ENCODE measurements at places on chromosomes 3 and 15.
A peak's percentile ranks its signal among the peaks of the same experiment; 100 is the strongest.

GRCh38 chr3:143209715-143210059 lies 90.1 kb downstream of the CHST2 start:
- H3K27me3 ChIP-seq: no peaks in the 10 kb centered on the region
- peaks cover 7% of the 10 kb centered on the region for H3K4me1 ChIP-seq
- no peak for DNase-seq
- H3K4me3 ChIP-seq: no peak overlapping the region
- no peak overlapping the region for H3K27ac ChIP-seq

DNA sequence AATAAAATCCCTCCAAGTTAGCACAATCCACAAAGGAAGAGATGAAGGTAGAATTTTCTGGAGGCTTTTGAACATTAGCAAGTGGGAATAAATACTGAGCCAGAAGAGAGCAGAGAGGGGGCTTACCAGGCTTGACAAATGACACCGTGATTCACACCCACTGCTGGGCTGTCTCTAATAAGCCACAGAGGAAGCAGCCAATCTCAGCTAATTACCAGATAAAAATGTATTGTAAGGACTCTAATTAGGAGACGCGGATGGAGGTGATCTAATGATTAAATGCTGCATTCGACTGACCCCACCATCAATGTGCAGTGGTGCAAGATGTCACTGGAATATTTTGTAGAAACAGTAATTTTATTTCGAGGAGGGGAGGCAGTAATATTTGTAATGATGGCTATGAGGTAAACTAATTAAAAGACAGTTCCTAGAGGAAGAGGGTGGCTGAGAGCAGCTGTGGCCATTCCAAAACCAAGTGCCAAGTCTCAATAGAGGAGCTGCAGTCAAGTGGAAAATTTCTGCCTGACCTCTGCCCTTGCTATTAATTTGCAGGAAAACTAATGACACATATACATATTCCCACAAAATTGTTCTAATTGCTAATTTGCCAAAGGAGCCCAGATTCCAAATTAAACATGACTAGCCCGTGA lies 602.2 kb downstream of the FOXP1 start:
- H3K27ac ChIP-seq: peak overlapping the region; percentile 100
- peaks cover 66% of the 10 kb centered on the region for H3K4me1 ChIP-seq
- no peak overlapping the region for H3K4me3 ChIP-seq
- peaks cover 41% of the 10 kb centered on the region for H3K36me3 ChIP-seq

GRCh38 chr3:9037144-9037711 lies 74.0 kb upstream of the RAD18 start:
- DNase-seq: no peak
- peaks cover 3% of the 10 kb centered on the region for H3K27me3 ChIP-seq
- H3K27ac ChIP-seq: peak overlapping the region; percentile 24
- no peaks in the 10 kb centered on the region for H3K36me3 ChIP-seq

DNA sequence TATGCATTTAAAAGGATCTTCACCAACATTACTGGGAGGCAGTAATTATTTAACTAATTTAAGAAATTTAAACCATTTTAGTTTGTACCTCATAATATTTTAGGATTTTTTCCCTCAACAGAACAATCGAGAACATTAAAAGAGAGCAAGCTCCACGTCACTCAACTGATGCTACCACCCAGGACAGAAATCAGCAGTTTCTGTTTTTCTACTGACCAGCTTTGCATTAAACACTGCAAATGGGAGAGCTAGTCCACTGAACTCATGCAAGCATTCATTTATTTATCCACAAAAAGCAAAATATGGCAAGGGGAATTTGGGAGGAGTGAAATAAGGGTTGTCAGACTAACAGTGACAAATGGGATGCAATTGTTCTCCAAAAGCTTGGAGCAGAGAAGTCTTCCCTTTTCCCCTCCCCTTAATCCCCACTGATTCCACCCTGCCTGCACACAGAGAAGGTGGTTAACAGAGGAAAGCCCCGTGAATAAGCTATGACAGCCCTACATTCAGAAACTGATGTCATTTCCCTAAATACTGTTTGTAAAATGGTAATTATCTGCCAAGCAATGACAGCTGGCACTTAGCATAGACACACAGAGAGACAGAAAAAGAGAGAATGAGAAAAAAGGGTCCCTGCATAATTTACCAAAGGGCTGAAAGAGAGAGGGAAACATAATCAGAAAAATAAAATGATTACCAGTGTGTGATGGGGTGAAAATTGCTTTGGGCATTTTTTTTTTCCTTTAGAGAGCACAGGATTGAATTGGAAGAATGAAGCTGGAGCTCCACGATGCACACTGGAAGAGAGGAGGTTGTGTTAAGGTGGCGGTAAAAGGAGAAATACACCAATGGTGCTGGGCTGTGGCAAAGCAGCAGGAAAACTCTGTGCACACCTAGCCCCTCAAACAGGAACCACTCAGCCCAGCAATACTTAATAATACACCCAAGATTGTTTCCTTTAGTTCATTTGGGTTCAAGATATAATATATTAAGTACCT lies 777.4 kb downstream of the TUSC7 start:
- no peak overlapping the region for H3K4me3 ChIP-seq
- no peaks in the 10 kb centered on the region for H3K36me3 ChIP-seq
- DNase-seq: no peak
- H3K27ac ChIP-seq: no peak overlapping the region
- H3K4me1 ChIP-seq: no peaks in the 10 kb centered on the region
- H3K27me3 ChIP-seq: peaks cover 10% of the 10 kb centered on the region

GRCh38 chr15:88476635-88477060 lies 9.1 kb downstream of the MRPS11 start:
- H3K36me3 ChIP-seq: peaks cover 17% of the 10 kb centered on the region
- no peaks in the 10 kb centered on the region for H3K4me1 ChIP-seq
- H3K27me3 ChIP-seq: no peaks in the 10 kb centered on the region
- H3K4me3 ChIP-seq: no peak overlapping the region
- no peak for DNase-seq
- H3K27ac ChIP-seq: no peak overlapping the region

GRCh38 chr3:11131371-11131770 lies 22.9 kb upstream of the HRH1 start:
- H3K4me1 ChIP-seq: peaks cover 5% of the 10 kb centered on the region
- H3K27me3 ChIP-seq: no peaks in the 10 kb centered on the region
- H3K4me3 ChIP-seq: no peak overlapping the region
- no peak overlapping the region for H3K27ac ChIP-seq
- no peak for DNase-seq

- DNase-seq: no peak
- H3K4me1 ChIP-seq: no peaks in the 10 kb centered on the region
- H3K4me3 ChIP-seq: no peak overlapping the region
- no peaks in the 10 kb centered on the region for H3K27me3 ChIP-seq
- no peak overlapping the region for H3K27ac ChIP-seq
Measured at GRCh38 chr15:60535743-60536142, 56.8 kb upstream of the ICE2 start.

DNA sequence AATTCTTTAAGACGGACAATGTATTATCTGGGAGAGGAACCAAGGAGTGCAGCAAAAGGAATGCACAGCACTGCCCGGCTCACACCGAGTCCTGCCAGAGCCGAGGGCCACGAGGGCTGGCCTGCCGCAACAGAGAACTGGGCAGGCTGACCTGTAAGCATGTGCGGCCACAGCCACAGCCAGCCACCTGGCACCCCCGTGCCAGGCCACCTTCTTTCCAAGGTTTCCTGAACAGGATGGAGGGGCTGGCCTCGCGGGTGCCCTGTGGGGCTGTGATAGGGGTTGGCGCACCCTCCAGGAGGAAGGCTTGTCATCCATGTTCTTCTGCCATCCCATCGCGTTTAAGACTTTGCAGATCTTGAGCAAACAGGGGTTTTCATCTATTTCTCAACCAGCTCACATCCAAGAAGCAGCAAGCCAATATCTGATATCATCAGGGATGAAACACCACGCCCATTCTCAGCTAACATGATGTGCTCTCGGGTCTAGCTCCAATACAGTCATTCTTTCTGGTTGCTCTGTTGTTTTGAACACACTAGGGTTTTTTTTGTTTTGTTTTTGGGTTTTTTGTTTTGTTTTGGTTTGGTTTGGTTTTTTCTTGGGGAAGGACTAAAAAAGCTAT lies 10.2 kb downstream of the CA12 start:
- no peak for DNase-seq
- no peaks in the 10 kb centered on the region for H3K36me3 ChIP-seq
- H3K27ac ChIP-seq: peak overlapping the region; percentile 85

GRCh38 chr15:77723756-77724155 lies 91.0 kb upstream of the LINGO1 start:
- DNase-seq: no peak
- peaks cover 29% of the 10 kb centered on the region for H3K27me3 ChIP-seq
- H3K27ac ChIP-seq: no peak overlapping the region
- H3K4me3 ChIP-seq: no peak overlapping the region
- H3K4me1 ChIP-seq: no peaks in the 10 kb centered on the region

- no peaks in the 10 kb centered on the region for H3K27me3 ChIP-seq
- no peak overlapping the region for H3K4me3 ChIP-seq
- no peaks in the 10 kb centered on the region for H3K36me3 ChIP-seq
- peaks cover 13% of the 10 kb centered on the region for H3K4me1 ChIP-seq
Measured at GRCh38 chr3:122392868-122393844, 9.2 kb downstream of the FAM162A start.

GRCh38 chr15:35980719-35981118 lies 434.8 kb upstream of the DPH6 start:
- H3K4me1 ChIP-seq: peaks cover 6% of the 10 kb centered on the region
- DNase-seq: no peak
- no peaks in the 10 kb centered on the region for H3K27me3 ChIP-seq

DNA sequence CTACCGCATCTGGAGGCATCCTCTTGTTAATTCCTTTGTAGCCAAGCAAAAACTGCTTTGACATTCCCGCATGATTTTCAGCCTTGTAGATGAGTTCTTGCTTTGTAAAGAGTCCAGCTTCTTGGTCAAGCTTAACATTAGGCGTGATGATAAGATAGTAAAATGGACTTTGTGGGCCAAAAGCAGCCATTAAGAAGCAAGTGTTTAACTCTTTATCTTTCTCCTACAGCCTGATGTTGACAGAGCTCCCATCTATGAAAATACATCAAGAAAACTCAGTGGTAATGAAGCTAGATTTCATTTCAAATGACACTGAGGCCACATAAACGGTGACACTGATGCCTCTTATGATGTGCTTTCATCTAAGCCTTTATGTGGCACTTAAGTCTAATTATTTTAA lies 33.2 kb downstream of the FNDC3B start:
- H3K4me1 ChIP-seq: peaks cover 84% of the 10 kb centered on the region
- H3K27ac ChIP-seq: no peak overlapping the region
- DNase-seq: no peak
- no peaks in the 10 kb centered on the region for H3K27me3 ChIP-seq
- peaks cover 3% of the 10 kb centered on the region for H3K36me3 ChIP-seq
- H3K4me3 ChIP-seq: no peak overlapping the region

- H3K4me3 ChIP-seq: no peak overlapping the region
- DNase-seq: no peak
- no peaks in the 10 kb centered on the region for H3K36me3 ChIP-seq
- H3K27ac ChIP-seq: no peak overlapping the region
- peaks cover 9% of the 10 kb centered on the region for H3K27me3 ChIP-seq
- no peaks in the 10 kb centered on the region for H3K4me1 ChIP-seq
Measured at GRCh38 chr3:38738630-38739395, 77.2 kb downstream of the SCN10A start.

- DNase-seq: no peak
- H3K27ac ChIP-seq: no peak overlapping the region
- H3K4me1 ChIP-seq: peaks cover 4% of the 10 kb centered on the region
- H3K36me3 ChIP-seq: no peaks in the 10 kb centered on the region
- no peak overlapping the region for H3K4me3 ChIP-seq
Measured at GRCh38 chr3:187281191-187281714, 10.3 kb downstream of the MASP1 start.

DNA sequence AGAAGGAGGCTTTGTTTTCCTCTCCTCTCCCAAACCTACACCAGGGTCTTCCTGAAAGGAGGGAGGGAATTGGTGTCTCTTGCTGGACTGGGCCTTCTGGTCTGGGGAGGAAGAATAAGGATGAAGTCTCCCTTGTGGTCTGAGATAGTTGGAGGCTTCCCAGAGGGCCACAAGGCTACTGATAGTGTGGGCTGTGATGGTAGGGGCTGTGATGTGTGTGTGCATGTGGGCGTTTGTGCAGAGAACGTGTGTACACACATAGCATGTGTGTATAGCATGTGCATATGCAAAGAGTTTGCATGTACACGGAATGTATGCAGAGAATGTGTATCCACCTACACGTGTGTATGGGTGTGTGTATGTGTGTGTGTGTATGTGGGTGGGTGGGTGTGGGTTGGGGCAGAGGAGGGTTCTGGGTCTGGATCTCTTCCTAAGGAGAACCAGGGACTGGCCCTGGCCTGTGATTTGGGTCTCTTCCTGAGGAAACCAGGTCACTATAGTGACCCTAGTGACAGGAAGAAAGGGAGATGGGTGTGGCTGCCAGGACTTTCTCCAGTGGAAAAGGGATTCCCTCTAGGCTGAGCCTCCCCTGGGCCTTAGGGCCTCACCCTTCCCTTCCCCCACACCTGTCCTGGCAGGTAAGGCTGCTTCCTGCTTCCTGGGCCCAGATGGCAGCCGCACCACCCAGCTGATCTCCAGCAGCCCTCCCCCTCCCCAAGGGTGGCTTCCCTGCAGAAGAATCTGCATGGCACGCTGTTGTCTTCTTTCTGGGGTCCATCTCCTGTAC lies 1.7 kb downstream of the FLNB start:
- DNase-seq: no peak
- peaks cover 61% of the 10 kb centered on the region for H3K4me1 ChIP-seq
- no peaks in the 10 kb centered on the region for H3K36me3 ChIP-seq
- peak overlapping the region; percentile 88 for H3K4me3 ChIP-seq
- H3K27ac ChIP-seq: peak overlapping the region; percentile 19

- no peak overlapping the region for H3K4me3 ChIP-seq
- H3K36me3 ChIP-seq: no peaks in the 10 kb centered on the region
- no peak for DNase-seq
- H3K27me3 ChIP-seq: no peaks in the 10 kb centered on the region
Measured at GRCh38 chr3:107637416-107638183, 114.8 kb downstream of the BBX start.

GRCh38 chr3:180036671-180037455 lies at the start of gene PEX5L:
PEX5L (minus strand) TSS chr3:180036937; CDS start chr3:180036599, 338 bp downstream.
- peaks cover 11% of the 10 kb centered on the region for H3K4me1 ChIP-seq
- no peak within 1 kb of the TSS for H3K27ac ChIP-seq
- peak within 1 kb of the TSS; percentile 51 for H3K4me3 ChIP-seq
- peak; percentile 86 for DNase-seq

- no peak overlapping the region for H3K4me3 ChIP-seq
- no peak overlapping the region for H3K27ac ChIP-seq
- H3K4me1 ChIP-seq: no peaks in the 10 kb centered on the region
Measured at GRCh38 chr15:54941417-54941816, 255.3 kb downstream of the RSL24D1 start.

- H3K27me3 ChIP-seq: no peaks in the 10 kb centered on the region
- H3K4me3 ChIP-seq: no peak overlapping the region
- H3K4me1 ChIP-seq: no peaks in the 10 kb centered on the region
- H3K36me3 ChIP-seq: no peaks in the 10 kb centered on the region
- no peak overlapping the region for H3K27ac ChIP-seq
- DNase-seq: no peak
Measured at GRCh38 chr3:169297214-169297613, 366.3 kb downstream of the MECOM start.

DNA sequence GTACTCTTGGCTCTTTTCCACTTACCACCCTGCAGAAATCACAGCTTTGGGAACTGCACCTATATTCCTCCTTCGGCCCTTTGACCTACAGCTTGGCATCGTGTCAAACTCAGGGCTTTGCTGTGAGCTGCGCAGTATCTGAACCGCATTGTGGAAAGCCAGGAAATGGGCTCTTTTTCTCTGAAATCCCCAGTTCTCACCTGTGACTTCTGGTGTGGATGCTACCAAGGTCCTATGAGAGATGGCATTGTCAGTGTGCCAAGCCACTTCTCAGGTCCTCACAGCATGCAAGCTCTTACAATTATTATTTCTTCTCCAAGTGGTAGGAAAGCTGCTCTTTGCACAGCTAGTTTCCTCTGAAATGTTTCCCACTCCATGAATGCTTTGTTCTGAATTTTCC lies 450.6 kb upstream of the TBL1XR1 start:
- H3K4me1 ChIP-seq: peaks cover 32% of the 10 kb centered on the region
- H3K27me3 ChIP-seq: no peaks in the 10 kb centered on the region
- H3K36me3 ChIP-seq: no peaks in the 10 kb centered on the region
- no peak overlapping the region for H3K4me3 ChIP-seq
